Activated T-cell treated with anti-CD3 and anti-CD28 coated beads, Interleukin-2, amount 50 U/mL, for 1 hour (primary cell): ENCODE measurements at places on chromosomes 6 and 20.

DNA sequence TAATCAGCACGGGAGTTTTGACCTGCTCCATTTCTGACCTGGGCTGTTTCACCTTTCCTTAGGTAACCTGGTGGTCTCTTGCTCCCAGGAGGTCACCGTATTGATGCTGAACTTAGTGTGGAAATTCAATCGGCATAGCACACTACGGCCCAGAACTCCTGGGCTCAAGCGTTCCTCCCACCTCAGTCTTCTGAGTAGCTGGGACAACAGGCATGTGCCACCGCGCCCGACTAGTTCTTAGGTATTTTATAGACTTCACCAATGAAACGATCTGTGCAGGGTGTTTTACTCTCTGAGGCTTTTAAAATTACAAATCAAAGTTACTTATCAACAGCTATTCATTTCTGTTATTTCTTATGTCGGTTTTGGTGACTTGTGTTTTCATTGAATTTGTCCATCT, 42.1 kb downstream of the ATG5 start:
- DNase-seq: no peak

DNA sequence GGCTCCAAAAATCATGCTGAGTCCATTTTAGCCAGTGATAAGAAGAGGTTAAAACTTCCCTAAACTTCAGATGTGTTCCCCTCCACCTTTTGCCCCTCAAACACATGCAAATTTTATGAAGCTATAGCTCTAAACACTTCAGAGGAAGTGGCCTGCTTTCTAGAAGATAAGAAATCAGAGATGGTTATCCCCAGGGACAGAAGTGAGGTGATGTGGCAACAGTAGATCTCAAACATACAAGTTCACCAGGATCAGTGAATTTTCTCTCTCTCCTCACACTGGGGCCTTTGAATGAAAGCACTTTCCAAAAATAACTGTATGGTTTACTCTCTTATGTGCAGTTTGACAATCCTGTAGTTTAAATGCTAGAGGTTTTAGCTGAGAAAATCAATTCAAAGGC, 332.0 kb downstream of the BTBD9 start:
- no peak for DNase-seq

- DNase-seq: no peak
Observed at GRCh38 chr6:128500014-128500413, 20.4 kb downstream of the PTPRK start.

DNA sequence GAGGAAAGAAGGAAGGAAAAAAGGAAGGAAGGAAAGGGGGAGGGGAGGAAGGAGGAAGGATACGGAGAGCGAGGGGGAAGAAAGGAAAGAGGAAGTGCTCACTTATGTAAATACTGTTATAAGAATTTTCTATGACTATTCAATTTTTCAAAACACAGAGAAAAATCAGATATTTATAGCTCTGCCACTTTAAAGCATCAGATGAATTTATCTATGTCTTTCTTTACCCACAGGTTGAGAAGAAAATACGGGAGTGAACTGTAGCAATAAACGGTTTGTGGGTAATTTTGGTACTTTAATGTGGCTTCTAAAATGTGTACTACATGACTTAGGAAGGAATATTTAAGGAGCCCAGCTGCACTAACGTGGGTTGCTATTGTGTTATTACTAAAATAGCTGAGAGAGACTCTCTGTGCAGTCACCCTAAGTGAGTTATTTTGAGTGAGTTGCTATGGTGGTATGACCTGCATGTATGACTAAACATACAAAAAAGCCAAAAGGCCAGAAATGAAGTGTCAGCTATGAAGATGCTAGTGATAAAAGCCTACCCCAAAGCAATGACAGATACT, 225.5 kb downstream of the SOD2 start:
- DNase-seq: no peak

GRCh38 chr20:9329355-9330101, 184.9 kb upstream of the LAMP5 start:
- no peak for DNase-seq
